Cortex of kidney (tissue), 1 donor: ENCODE measurements at places on chromosomes 4 and X.

- DNase-seq, result no peak
Observed at GRCh38 chr4:173752610-173753230, 222.7 kb upstream of the HAND2 start.

- no peak for DNase-seq
Observed at GRCh38 chr4:56703378-56703777, 22.3 kb upstream of the HOPX start.

- DNase-seq, result no peak
Observed at GRCh38 chr4:80585542-80585941, 250.0 kb downstream of the CFAP299 start.

DNA sequence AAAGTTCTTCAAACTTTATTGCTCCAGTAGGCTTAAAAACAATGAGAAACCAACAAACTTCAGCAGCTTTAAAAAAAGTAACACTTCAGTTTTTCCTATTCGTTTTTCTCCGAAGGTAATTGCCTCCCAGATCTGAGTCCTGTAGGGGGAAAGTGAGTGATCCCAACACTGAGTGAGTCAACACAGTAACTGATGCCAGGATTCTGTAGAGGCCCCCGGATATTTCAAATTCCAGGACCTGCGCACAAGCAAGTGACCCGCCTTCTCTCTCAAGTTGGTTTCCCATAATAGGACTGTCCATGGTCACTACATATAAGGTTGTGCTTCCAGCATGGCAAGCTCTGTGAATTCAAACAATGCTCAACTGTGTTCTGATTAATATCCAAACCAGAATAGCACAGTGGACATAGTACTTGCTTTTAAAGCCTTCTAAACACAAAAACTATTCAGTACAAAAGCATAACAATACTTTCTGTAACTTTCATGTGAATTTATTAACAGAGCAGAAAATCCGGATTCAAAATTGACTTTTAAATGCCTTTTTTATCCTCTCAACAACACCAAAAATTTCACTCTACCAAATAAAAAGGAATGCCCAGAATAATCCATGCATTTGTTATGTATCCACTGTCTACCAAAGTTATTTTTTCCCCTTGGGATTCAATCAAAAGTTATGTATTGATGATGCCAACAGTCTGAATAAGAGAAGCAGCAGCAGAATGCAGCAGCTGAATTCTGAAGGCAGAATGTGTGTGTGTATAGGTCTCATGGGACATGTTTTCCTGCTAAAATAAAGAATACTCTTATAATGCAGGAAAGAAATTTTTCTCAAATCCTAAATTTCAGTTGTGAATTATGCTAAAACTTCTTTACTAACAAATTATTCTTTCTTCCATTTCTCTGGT lies at the start of gene DMD:
DMD (minus strand) TSS at position 194 of the 905 bp plus-strand sequence. CDS start 237 bp downstream, outside the sequence.
- no peak for DNase-seq

DNA sequence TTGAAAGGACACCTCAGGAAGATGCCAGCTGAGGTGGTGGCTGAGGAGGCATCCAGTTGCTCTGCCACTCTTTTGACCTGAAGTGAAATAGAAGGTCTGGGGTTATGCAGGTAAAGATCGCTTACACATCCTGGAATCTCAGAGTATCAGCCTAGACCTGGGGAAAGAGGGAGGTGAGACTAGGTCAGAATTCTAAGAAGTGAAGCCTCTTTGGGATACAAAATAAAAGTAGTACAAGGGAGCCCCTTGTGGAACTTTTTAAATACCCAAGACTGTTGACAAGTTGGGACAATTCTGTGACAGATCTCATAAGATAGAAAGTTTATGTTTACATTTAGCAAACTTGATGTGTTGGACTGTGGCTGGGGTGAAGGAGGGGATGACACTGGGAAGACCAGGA lies 263.1 kb downstream of the SPRY1 start:
- no peak for DNase-seq

GRCh38 chr4:101451086-101451485 lies 103.8 kb upstream of the PPP3CA start:
- no peak for DNase-seq

DNA sequence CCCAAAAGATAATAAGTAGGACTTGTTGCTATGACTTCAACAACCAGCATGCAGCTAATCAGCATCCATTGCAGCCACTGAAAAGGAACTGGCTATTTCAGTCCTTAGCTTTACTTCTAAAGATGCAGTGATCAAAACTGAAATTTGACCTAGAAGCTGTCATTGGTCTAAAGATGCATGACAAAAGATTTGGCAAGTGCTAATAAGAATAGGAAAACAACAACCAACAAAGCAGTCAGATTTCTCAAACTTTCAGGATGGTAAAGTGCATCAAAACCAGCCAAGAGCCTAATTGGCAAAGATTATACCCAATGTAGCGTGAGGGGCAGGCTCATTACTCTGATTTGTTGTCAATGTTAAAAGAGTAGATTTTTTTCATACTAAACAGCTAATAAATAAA lies 77.1 kb upstream of the WDR17 start:
- no peak for DNase-seq
